ENCODE measurements at places on chromosomes 3 and 15.

GRCh38 chr3:124609402-124609801 lies 120.8 kb upstream of the UMPS start:
- no peak for DNase-seq

DNA sequence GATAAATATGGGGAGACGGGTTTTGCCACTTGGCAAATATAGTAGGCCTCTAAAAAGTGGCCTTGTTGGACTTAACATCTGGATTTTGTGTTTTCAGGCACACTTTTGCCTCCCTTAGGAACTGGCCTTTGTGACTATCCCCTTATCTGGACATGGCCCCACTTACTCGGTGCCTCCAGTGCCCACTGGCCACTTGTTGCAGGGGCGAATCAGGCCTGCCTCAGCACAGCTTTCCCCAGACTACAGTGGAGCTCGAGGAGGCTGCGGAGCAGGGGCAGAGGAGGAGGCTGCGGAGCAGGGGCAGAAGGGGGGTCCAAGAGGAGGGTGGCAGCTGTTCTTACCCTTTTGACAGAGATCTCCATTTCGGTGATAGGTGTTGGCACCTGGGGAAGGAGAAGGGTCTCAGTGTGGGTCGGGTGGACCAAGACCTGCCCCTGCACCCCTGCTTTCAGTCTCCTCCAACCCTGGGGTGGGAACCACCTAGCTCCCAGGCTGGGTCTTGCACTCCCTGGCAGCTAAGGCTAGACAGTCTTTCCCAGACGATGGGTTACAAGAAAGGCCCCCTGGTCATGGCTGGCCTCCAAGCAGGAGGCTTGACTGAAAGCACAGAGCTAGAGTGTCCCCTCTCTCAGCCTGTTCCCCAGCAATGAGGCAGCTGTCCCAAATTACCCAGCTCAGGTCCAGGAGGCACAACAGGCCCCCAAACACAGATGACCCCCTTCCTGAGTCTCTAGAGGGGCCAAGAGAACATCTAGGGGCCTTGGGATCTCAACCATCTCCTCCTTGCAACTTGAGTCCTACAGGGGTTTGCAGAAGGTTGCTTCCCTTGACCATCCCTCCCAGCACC lies 6.1 kb downstream of the SEMA3G start:
- DNase-seq = no peak

- no peak for DNase-seq
Observed at GRCh38 chr15:61584410-61584809, 355.3 kb upstream of the RORA start.

GRCh38 chr15:101795455-101795854 lies 7.9 kb upstream of the OR4F6 start:
- DNase-seq = no peak

GRCh38 chr3:151067158-151067557 lies 18.3 kb upstream of the MED12L start:
- DNase-seq = peak; percentile 53

DNA sequence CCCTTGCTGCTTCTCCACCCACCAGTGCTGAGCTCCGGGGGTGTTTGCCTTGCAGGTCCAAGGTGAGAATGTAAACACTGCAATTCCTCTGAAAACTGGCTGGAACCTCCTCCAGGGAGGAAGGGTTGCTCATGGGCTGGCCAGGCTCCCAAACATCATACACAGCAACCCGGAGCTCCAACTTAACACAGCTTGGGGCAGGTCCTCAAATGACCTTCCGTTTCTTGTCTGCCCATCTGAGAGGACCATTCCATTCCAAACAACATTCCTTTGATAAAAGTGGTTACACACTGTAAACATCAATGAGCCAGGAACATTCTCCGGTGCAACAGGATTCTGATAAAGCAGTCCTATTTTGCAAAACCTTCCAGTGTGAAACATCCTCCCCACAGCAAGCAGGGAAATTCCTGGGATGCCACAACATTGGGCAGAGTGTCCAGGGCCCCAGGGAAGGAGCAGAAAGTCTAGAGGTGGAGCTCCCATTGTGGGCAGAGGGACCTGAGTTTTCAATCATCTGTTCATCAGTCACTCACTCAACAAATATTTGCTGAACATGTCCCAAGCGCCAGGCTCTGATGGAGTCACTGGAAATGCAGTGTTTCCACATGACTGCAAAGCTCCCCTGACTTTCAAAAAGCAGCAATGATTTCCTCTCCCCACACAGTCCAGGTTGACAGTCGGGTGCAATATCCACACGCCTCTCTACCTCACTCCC lies 7.3 kb upstream of the HEG1 start:
- no peak for DNase-seq

GRCh38 chr15:77738441-77739302 lies 106.0 kb upstream of the LINGO1 start:
- DNase-seq = no peak

DNA sequence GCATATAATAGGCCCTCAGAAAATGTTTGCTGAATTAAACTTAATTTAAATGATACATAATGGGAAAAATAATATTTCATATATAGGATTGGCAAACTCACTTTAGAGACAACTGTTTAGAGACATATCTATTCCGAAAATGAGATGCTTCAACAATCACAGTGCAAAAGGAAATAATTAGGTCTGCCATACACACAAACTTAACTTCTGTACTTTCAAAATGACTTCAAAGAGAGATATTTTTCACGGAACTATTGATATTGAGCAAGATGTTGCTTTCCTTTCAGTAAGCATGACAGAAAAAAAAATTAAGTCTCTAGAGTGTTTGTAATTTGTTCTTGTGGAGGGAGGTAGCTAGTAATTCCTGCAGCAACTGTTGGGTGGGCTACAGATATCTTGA lies 769.5 kb downstream of the TUSC7 start:
- no peak for DNase-seq

DNA sequence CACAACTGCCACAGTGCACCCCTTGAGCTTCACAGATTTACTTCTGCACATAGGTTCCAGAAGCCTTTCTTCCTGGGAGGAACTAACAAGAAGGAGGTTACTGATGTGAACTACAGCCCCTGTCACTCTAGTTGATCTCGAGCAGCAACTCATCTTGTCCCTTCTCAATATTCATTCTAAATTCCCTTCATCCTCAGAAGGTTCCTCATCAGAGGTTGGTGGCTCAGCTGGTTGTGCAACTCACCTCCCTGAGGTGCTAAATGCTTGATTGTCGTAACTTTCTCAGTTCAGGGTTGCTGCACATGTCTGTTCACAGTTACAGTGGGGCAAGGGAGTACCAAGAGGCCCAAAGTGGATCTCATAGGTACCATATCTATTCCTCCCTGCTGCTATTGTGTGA lies 5.7 kb upstream of the A4GNT start:
- DNase-seq = no peak

GRCh38 chr3:123881771-123882170 lies 2.4 kb downstream of the MYLK start:
- no peak for DNase-seq

DNA sequence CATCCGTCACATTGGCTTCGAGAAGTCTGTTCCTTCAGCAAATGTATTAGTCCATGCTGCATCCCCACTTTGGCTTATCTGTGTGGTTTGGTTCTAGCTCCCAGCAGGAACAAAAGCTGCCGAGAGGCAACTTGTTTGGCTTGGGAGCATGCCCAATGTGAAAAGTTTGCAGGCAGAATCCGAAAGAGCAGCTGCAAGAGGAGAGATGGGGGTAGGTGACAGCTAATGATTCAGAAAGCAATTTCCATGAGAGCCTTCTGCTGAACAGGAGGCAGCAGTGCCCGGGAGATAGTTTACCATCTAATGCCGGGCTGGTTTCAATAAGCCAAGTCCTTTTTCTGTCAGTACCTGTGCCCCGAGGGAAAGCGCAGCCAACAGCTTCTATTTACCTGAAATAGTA lies 60.2 kb downstream of the GRM7 start:
- no peak for DNase-seq

- no peak for DNase-seq
Observed at GRCh38 chr3:133717424-133717823, 28.8 kb upstream of the TF start.

- no peak for DNase-seq
Observed at GRCh38 chr3:140857993-140858392, 83.6 kb upstream of the SLC25A36 start.

GRCh38 chr15:36399276-36399675 lies 180.2 kb upstream of the CDIN1 start:
- no peak for DNase-seq

DNA sequence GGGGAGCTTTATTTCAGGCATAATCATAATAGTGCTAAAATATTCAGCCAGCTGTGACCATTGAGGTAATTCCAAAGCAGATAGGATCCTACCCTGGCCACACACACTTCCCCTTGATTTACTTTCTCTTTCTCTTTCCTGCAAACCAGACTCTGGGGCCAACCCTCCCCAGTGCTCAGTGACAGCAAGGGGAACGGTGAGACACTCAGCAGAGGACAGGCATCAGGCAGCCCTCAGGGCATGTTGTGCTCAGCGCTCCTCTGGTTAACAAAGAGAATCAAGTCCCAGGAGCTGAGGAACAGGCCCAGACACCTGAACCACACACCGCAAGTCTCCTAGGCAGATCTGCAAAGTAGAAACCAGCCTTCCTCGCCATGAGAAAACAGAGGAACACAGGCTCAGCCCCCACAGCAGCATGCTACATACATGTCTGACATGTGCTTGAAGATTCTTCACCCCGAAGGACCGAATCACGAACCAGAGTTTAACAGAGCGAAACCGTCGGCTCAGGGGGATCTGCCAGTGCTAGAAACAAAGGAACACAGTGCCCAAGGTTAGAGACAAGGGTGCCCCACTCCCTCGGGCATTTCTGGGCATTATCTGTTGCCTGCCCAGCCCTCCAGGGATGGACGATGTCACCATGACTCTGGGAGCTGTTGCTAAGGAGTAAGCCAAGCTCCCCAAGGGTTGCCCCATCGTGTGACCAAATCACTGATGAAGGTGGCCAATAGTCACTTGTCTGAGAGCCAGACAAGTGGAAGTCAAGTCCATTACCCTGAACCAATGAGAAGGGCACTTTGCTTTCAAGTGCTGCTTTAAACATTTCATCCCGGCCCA lies 17.5 kb downstream of the HDC start:
- no peak for DNase-seq

GRCh38 chr3:48034000-48034516 lies 17.8 kb upstream of the MAP4 start:
- no peak for DNase-seq

DNA sequence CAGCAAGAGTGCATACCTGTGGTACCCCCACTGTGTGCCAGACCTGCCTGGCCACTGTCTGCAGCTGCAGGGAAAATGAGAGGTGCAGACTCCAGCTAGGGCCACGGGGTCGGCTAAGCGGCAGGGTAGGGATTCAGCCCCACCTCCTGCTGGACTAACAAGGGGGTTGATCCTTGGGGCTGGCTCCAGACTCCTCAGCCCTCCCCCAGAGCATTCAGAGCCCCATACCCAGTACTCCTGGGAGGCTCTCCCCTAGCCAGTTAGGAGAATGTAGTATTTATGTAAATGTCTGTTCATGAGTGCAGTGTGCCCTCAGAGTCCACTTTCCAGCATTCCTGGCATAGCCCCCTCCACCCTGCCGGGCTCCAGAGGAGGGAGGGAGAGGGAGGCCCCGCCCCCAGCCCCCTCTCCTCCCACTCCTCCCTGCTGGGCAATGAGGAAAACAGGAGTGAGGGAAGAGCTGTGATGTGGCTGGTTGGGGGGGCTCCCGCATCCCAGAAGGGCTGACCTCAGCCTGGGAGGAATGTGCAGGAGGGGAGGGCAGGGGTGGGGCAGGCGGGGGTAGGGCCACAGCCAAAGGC lies 4.5 kb upstream of the SEMA3B start:
- no peak for DNase-seq

- no peak for DNase-seq
Observed at GRCh38 chr3:62416144-62416543, 42.8 kb upstream of the FEZF2 start.

DNA sequence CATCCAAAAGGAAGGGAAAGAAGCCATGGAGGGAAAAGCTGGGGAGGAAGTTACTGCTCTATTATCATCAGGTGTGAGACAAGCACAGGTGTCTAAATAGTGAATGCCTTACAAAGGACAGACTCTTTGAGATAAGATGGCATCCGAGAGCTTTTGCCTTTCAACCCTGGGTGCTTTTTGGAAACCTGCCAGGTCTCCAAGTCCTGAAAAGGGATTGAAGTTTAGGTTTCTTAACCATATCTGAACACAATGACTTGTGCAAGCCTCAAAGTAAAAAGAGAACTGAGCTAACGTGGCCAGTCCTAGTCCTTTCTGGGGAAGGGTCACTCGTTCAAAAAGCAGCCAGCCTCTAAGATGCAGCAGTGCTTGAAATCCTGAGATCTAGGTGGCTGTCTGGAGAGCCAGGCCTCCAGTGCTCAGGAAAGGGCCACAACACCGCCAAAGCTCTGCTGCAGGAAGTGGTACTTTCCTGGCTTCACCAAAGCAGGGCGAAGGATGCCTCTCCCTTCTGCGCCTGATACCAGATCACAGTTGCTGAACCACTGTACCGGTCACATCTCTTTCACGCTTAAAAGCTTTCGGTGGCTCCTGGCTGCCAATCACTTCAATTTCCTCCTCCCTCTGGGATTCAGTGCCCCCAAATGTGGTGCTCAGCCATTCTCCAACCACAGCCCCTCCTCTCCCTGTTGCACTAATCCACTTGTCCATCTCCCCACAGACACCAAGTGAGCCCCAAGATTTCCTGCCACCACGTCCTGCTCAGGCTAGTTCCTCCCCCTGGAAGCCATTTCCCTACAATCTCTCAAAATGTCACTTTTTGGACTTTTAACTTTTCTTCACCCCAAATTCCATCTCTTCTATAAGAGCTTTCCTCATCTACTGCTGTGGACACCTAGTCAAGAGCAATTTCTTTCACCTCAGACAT lies 104.1 kb upstream of the LPP start:
- no peak for DNase-seq

- peak; percentile 11 for DNase-seq
Observed at GRCh38 chr15:34986771-34987480, 1.2 kb downstream of the ZNF770 start.

GRCh38 chr15:85073556-85074194 lies 92.0 kb downstream of the PDE8A start:
- no peak for DNase-seq

DNA sequence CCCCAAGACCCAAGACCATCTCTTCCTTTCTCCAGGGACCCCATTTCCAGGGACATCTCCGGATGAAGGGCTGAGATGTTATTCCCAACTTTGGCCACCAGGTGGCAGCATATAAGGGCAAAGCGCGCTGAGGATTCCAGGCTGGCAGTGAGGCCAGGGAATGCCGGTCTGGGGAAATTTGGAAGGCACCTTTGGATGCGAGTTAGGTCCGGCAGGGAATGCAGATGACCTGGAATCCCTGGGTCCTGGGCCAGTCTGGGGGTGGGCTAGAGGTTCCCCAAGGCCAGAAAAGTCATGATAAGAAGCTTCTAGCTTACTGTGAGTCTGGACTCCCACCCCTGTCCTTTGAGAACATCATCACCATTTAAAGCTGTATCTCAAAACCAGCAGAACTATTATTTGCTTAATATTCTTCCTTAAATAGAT lies 1.6 kb upstream of the CHST13 start:
- peak; percentile 55 for DNase-seq

DNA sequence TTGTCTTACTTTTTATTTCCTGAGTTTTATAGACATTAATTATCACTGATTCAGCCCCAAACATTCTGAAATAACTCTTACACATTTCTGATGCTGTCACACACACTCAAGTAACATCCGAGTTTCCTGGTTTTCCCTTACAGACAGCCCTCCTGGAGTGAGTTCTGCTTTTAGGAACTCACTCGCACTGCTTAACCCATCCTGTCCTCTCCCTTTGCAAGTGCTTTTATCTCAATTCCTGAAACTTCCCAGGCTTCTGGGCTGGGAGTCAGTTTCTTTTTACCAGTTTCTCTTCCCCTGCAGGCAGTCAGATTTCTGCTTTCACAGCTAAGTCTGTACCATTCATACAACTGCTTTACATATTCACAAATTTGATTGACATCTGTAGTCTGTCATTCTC lies 15.6 kb upstream of the SH3GL3 start:
- no peak for DNase-seq
